ENCODE measurements at places on chromosomes 6 and 20. TPM values are rescaled to one million over a fixed set of nuclear protein-coding genes. Genes with fewer than 3 reads are reported as not detected.

GRCh38 chr6:112396221-112396620 lies 49.1 kb downstream of the RFPL4B start:
- no peak for DNase-seq

DNA sequence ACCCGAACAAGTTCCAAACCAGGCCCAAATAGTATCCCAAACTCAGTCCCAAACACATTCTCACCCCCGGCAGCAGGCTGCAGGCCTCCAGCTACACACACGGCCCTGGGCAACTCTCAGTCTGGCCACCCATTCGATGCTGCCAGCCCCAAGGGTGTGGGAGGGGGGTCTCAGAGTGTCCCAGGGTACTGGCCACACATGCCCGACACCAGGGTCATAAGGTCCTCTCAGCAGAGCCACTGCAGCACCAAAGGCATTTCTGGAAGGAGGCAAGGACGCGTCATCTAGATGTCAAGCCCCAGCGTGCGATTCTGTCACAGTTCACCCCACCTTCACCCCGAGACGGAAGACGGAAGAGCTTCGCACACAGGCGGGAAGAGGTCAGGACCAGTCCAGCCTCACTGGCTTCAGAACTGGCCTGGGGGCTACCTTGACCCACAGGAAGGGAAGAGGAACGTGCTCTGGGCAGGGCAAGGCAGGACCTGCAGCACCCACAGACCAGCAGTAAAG lies 9.5 kb downstream of the MYL9 start:
- DNase-seq: no peak

DNA sequence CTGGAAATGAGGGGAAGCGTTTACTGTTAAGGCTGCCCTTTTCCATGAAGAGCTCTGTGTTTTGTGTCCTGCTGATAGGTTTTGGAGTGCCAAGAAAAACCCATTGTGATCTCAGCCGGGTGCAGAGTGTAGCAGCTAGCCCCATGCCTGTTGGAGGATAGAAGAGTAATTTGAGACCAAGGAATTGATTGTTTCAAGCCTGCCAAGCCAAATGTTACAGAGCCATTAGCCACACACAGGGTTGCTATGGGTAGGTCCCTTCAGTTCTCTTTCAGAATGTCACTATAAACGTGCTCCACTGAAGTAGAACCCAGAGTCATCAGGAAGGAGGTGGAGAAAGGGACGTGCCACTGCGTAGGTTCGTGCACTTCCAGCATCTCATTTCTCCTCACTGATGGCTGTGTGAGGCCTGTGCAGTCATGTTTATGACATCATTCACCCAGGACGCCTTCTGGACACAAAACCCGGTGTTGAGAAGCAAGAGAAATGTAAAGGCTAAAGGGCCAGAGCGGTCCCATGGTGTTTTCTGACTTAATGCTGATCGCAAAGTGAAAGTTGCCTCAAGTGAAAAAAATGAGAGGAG lies 6.6 kb downstream of the GMPR start:
- DNase-seq: no peak

Gene SLC24A3
- 0.21 TPM for total RNA-seq

GRCh38 chr6:169984181-169985120 lies 233.0 kb downstream of the ERMARD start:
- no peak for DNase-seq

Gene TPD52L1
- 60.1 TPM for total RNA-seq

DNA sequence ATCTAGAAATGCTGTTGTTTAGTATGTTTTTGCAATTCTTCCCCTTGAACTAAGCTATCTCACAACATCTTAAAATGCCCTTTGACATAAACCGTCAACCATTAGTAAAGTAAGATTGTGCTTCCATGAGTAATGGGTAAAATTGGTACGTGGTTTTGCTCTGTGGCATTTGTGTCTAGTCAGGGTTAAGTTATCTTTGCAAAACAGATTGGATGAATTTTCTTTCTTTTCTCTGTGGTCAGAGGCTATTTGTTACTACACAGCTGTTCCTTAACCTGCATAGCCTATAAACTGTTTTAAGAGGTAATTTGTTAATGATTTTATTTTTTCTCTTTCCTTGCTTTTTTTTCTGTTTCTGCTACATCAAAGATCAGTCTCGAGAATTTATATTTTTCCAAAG lies 75.4 kb downstream of the RPP40 start:
- no peak for DNase-seq

Gene PXT1
- total RNA-seq: not detected

Gene MRAP2
- total RNA-seq: 1.8 TPM

Gene C4B
- 1.1 TPM for total RNA-seq

Gene FRK
- total RNA-seq: 7.3 TPM

GRCh38 chr6:5308066-5308465 lies 46.8 kb downstream of the FARS2 start:
- DNase-seq: no peak

- DNase-seq: no peak
Measured at GRCh38 chr6:109671733-109672132, 19.3 kb downstream of the AK9 start.

DNA sequence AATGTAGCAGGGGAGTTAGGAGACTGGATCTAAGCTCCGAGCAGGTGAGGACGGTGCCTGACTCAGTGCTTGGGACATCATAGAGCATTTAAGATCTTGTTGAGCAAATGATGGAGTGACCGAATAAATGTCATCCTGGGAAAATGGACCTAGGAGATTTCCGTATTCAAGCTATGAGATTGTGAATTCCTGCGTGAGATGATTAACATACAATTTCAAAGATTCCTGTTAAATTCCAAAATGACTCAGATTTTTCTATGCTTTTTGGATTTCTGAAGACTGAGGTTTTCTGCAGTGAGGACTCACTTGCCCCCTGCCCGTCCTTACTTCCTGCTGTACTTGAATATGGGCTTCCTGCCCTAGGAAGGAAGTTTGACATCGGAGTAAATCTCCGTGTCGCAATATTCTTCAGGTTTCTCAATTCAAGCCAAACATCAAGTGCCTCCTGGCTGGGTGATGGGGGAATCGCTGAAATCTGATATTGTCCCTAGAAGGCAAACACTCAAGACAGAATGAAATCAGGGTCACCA lies 5.2 kb downstream of the SYTL3 start:
- DNase-seq: no peak

Gene CST7
- total RNA-seq: not detected

Gene ANGPT4
- total RNA-seq: not detected

GRCh38 chr6:75931011-75931680 lies 141.3 kb downstream of the IMPG1 start:
- no peak for DNase-seq

- DNase-seq: no peak
Measured at GRCh38 chr6:6230286-6230685, 90.2 kb downstream of the F13A1 start.

DNA sequence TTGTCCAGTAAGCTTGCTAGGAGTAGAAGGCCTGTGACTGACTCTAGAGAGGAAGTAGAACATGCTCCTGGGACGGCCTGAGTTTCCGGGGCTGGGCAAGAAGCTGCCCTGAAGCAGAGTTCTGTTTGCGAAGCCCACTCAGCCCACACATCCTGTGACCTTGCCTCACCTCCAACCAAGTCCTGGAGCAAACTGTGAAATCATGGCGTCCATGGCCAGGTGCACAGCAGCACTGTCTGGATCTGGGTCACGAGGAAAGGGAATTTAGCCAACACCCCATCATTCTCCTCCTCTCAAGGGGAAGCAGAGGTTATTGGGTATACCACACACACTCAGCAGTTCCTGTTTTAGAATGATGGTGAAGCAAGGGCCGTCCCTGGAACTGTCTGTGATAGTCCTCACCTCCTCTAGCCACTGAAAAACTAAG lies 87.5 kb downstream of the CRYBG1 start:
- DNase-seq: no peak

DNA sequence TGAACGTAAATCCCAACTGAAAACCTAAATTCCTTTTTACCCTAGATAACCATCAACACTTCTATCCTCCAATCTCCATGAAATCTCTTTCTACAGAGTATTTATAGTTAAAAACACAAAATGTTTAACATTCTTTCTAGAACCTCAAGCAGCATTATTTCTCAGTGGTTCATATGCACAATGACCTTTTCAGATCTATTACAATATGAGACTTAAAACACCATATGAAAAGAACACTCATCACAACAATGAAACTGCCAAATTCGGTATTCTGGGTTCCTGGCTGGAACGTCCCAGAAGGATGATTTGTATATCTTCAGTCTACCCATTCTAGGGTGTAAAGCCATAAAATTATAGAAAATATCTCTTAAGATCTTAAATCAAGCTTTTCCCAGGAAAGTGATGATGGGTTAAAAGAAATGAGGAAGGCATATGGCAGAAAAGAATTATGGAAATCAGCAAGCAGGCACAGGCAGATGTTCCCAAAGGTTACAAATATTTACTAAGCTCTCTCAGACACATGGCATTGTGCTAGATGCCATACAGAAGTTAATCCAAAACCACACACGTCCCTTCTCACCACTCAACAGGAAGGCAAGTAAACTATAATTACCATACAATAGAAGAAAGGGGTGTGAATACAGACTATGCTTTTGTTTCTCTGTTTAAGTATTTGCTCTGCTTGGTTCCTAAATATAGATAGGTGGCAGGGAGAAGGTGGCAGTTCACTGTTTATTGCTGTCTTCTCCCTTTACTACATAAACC lies 118.0 kb downstream of the CHD6 start:
- no peak for DNase-seq

- no peak for DNase-seq
Measured at GRCh38 chr6:2190661-2191389, 54.6 kb downstream of the GMDS start.

DNA sequence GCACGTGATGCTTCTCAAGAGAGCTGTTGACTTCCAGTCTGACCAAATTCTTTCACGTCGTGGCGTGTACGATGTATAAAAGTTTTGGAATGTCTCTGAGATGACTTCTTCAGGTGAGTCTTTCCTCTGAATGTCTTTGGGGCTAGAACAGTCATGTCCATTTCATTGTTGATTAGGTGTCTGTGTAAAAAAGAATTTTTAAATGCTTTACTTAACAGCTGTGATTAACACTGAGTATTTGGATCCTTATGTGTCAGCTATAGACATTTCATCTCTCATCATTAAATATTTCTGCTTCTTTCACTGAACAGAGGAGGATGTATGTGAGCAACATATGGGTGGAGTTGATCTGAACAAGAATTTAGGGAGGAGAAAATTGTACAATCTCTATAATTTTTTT lies 29.3 kb upstream of the KIF13A start:
- no peak for DNase-seq

DNA sequence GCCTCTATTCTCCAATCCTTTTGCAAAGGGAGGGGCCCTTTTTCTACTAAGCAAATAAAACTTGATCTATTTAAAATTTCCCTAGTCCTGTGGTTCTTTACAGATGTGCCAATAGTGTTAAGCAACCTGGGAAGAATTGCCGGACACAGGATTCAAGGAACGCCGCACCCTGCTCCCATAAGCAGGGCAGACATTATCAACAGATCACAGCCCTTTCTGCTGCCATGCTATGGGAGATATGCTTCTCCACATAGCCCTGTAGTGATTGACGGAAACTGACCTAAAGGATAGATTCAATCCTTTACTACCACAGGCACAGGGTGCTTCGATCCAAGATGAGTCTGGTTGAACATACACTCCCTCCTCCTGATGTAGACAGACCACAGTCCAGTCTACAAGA lies 118.4 kb upstream of the TRAF3IP2 start:
- DNase-seq: no peak

Gene CALHM5
- 1.3 TPM for total RNA-seq

- DNase-seq: no peak
Measured at GRCh38 chr6:141513830-141514229, 618.9 kb upstream of the GJE1 start.

GRCh38 chr6:106844930-106845329 lies 129.6 kb downstream of the CD24 start:
- DNase-seq: no peak

Gene ZNF341
- 2.9 TPM for total RNA-seq

- DNase-seq: no peak
Measured at GRCh38 chr20:56437196-56437960, 25.3 kb downstream of the CASS4 start.

Gene TULP4
- 126 TPM for total RNA-seq

Gene SAPCD1
- total RNA-seq: 13.0 TPM

Gene OR2J3
- not detected for total RNA-seq

- no peak for DNase-seq
Measured at GRCh38 chr20:32885185-32885584, 26.5 kb downstream of the EFCAB8 start.

GRCh38 chr6:35058865-35059522 lies 82.1 kb downstream of the TCP11 start:
- no peak for DNase-seq
